ENCODE measurements at places on chromosomes 1 and 21.
A peak's percentile ranks its signal among the peaks of the same experiment; 100 is the strongest.

DNA sequence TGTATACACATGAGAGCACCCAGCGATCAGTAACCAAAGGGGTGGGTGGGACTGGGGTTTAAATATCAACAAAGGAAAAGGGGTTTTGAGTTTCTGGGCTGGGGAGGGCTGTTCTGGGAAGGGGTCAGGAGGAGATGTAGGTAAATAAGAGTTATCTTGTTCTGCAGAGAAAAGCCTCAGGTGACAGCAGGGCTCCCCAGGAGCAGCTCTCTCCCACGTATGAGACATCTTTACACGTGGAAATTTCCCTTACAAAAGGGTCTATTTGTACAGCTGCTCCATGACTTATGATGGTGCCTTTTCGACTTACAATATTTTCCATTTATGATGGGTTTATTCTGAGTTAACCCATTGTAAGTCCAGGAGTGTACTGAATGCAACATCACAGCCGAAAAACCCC, 16.3 kb upstream of the PADI2 start:
- DNase-seq: no peak

GRCh38 chr1:64744492-64745180, at the start of gene RAVER2:
RAVER2 (plus strand) TSS chr1:64745075; CDS start chr1:64745173, 98 bp downstream.
- peak; percentile 59 for DNase-seq

DNA sequence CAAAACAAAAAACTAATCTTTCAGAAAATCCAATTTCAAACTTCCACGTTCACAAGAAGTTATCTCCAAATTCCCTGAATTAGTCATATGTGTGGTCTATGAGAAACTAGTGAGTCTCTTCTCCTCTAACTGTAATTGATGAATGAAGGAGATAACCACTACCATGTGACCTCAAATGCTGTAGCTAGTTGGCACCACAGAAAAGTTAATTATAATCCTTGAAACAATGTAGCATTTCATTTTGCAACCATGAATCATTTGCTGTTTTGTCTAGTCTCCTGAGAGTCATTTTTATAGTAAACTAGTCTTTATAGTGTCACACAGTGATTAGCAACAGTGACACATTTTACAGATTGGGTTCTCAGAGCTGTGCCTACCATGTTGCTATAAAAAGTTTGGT, 287.5 kb downstream of the LRRIQ3 start:
- no peak for DNase-seq

GRCh38 chr1:236142253-236143103, at the start of gene GPR137B:
GPR137B (plus strand) TSS chr1:236142539; CDS start chr1:236142623, 84 bp downstream.
- DNase-seq: peak; percentile 54

GRCh38 chr1:176976771-176977170, 187.7 kb downstream of the ASTN1 start:
- DNase-seq: no peak

DNA sequence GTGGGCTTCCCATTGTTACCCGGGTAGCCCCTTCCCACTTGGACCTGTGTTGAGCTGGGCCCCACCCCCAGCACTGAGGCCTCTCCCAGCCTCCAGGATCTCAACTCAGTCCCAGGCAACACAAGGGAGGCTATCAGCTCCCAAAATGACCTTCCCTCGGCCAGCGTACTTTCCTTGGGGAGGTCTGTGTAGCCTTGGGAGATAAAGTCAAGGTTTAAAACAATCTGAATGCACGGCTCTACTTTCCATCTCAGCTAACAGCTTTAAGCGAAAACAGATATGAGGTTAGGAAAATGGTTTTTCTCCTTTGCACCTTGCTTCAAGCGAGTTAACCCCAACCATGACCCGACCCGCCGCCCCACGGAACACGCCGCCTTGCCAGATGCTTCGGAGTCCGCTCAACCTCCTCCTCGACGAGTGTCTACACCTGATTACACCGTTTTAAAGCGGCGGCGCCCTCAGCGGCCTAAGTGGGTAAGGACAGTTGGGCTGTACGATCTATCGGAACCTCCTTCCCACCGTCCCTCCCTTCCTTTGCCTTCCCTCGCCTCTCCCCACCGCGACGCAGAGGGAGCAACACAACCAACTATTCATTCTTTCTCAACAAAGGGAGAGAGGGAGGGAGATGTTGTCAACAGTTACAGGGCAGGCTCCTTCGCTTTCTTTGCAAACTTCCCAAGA, 1.1 kb downstream of the BCAR3 start:
- DNase-seq: peak; percentile 68

Measured in activated CD4-positive, alpha-beta T cell treated with anti-CD3 and anti-CD28 coated beads, Interleukin-2, Interleukin-6, amounts not matched to agents 100 ng/mL and 50 ng/mL, durations not matched to agents 16 hours and 8 hours (primary cell).